ENCODE measurements at places on chromosomes 2 and 18.
A peak's percentile ranks its signal among the peaks of the same experiment; 100 is the strongest.

GRCh38 chr2:7792031-7792651 is 874.9 kb downstream of the RNF144A start:
- DNase-seq, result peak; percentile 6

DNA sequence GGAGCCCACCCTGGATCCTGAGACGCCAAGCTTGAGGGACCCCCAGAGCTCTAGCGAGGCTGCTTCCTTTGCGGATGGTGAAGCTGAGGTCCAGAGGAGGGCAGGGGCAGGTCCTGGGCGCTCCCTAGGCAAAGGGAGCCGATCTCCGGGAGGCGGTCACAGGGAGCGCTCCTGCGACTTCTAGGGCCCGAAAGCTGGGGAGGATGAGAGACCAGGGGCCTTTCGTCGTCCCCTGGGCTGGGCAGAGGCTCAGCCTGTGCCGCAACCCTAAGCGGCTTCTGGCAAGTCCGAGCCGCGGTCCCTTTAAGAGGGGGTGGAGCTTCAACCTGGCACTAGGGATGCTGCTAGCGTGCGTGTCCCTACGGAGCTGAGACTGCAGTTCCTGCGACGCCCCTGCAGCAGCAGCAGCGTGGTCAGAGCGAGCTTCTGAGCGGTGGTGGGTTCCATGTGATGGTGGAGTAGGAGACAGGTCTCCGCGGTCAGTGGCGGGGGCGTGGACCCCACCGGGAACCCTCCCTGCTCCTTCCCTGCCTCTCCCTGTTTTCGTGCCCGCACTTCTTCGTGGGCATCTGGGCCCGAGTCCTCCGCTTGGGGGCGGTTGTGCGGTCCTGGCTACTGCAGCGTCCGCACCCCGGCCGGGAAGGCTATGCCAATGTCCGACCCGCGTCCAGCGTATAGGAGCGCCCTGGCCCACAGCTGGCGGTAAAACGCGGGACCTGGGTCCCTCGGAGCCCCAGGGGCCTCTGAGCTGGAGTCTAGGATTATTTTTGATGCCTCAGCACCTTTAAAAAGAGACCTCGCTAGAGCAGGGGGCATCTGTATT is 154.6 kb downstream of the CCDC74A start:
- peak; percentile 86 for DNase-seq

- no peak for DNase-seq
Observed at GRCh38 chr2:41498781-41499180, 549.0 kb upstream of the PKDCC start.

DNA sequence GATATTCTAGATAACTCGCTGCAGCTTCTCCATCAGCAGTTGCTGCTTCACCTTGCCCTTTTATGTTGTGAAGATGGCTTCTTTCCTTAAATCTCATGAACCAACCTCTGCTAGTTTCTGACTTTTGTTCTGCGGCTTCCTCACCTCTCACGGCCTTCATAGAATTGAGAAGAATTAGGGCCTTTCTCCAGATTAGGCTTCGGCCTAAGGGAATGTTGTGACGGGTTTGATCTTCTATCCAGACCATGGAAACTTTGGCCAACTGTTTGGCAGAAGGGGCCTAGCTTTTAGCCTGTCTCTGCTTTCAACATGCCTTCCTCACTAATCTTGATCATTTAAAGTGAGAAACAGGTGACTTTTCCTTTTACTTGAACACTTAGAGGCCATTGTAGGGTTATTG is 199.9 kb downstream of the CYP26B1 start:
- DNase-seq, result no peak

DNA sequence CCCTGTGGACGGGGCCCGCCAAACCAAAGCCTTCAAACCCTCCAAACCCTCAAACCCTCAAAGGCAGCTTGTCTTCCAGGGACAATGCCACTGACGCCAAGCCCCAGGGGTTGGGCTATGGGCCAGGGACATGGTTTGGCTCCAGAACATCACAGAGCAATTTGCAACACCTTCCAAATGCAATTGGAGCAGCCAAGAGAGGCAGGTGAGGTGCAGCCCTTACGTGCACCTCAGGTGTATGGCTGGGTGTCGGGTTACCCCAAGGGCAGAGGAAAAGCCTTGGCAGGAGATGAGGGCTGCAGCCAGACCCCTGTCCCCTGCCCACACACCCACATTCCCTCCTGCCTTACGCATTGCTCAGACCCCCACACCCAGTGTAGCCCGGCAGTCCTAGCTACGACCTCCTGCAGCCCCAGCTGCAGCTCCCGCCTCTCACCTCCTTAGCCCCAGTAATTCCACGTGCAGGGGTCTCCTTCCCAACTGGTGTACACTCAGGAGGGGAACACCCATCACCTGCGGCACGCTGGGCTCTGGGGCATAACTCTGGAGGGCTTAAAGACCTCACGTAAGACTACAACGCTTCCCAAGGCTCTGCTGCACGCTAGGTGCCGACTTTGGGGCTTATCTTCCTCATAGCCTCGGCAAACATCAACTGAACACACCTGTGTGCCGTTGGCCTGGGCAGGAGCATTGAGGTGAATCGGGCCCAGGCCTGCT is 88.7 kb downstream of the TFCP2L1 start:
- no peak for DNase-seq

DNA sequence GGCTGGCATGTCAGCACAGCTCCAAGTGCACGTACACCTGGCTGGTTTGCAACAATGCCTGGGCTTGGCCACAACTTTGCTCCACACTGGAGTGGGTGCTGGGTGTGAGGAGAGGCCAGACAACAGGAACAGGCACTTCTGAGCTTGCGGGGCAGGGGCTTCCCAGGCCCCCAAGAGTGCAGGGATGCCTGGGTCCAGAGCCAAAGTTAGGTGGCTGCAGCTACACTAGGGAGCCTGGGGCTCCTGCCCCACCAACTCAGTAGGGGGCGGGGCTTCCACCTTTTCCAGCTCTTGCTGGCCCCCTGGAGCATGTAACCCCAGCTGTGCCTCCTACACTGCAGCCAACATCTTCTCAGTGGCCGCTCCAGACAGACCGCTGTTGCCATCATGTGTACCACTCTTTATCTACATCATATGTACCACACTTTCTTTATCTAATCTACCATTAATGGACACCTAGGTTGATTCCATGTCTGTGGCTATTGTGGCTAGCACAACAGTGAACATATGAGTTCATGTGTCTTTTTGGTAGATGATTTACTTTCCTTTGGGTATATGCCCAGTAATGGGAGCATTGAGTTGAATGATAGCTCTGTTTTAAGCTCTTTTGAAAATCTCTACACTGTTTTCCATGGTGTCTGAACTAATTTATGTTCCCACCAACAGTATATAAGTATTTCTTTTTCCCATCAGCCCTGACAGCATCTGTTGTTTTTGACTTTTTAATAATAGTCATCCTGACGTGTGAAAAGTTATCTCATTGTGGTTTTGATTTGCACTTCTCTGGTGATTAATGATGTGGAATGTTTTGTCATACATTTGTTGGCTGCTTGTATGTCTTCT is 87.9 kb downstream of the ZNF804A start:
- DNase-seq, result peak; percentile 67

GRCh38 chr2:181231151-181231550 is 226.0 kb upstream of the ITGA4 start:
- DNase-seq, result no peak

GRCh38 chr2:197838036-197838435 is 33.6 kb downstream of the PLCL1 start:
- DNase-seq, result peak; percentile 81

GRCh38 chr18:7890075-7890474 is 323.0 kb downstream of the PTPRM start:
- peak; percentile 10 for DNase-seq

All from fibroblast of lung (primary cell).